ENCODE measurements at places on chromosomes 12 and 14.

DNA sequence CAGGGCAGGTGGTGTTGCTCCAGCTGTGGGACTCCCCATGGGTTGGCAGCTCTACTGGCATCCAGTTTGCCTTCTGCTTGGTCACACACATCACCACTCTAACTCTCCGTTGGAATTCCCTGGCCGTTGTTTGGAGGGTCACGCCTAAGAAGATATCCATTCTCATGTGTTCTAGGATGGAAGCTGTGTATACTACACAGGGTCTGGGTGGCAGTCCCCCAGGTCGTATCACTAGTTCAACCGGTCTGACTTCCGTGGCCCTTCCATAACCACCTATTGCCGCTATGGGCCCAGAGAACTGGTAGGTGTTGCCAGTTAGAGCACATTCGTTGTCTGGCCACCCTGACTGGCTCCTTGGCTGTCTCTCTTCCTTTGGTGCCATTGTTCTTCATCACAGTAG is 456.3 kb downstream of the TMEM121 start:
- no peak for DNase-seq

DNA sequence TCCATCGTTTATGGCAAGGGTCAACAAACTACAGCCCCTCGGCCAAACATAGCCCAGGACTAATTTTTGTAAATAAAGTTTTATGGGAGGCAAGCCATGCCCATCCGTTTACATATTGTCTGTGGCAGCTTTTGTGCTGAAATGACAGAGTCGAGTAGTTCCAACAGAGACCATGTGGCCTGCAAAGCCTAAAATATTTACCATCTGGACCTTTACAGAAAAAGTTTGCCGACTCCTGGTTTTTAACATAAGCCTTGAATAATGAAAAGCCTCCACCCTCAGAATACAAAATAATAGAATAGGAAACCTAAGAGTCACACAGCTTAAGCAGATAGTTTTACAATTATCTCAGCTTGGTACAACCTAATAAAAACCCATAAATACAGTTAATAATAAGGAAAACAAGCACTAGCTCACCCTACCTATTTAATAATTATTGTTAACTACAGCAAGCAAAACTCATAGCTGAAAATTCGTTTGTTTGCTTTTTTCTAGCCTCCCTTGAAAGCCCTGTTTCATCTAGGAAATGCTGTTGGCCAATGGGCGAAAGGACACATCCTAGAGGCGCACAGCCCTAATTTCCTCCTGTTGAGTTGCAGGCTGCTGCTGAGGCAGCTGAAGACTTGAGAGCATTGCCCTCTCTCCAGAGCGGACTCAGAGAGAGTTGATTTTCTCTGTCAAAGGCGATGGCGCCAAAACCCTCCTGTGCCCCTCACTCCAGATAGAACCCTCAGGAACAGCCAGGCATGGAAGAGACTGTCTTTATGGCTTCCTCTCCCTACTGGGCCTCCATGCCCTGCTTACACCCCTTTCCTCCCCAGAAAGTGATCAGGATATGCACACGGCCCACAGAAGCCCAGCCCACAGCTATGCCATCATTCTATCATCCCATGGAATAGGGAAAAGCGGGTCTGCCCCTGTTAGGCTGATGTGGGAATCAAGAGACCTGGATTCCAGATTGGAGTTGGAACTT is 107.2 kb downstream of the DPF3 start:
- no peak for DNase-seq

GRCh38 chr12:43812926-43813325 is 6.8 kb upstream of the TWF1 start:
- DNase-seq = no peak

DNA sequence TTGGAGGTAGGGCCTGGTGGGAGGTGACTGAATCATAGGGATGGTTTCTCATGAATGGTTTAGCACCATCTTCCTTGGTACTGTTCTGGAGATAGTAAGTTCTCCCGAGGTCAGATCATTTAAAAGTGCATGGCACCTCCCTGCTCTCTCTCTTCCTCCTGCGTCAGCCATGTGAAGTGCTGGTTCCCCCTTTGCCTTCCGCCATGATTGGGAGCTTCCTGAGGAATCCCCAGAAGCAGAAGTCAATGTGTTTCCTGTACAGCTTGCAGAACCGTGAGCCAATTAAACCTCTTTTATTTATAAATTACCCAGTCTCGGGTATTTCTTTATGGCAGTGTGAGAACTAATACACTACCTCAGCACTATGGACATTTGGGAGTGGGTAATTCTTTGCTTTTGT is 4.8 kb upstream of the LGMN start:
- peak; percentile 82 for DNase-seq

- no peak for DNase-seq
These were observed 26.7 kb upstream of the WSCD2 start for GRCh38 chr12:108102363-108102762.

DNA sequence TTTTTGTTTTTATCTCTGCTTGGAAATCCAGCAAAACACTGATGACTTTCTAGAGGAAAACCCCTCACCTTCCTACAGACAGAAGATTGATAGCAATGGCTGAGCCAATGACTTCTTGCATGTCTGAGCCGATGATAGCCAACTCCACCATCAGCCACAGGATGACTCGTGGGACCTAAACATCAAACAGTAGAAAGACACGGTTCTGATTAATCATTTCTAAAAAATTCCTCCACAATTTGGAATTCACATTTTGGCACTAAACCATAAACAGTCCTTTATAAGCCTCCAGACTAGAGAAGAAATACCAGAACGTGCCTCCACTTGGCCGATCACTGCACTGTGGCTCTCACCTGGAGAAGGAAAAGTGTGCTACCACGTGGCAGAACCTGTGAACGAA is 25.9 kb downstream of the SLC11A2 start:
- DNase-seq = no peak

- peak; percentile 54 for DNase-seq
These were observed 24.1 kb downstream of the KLRD1 start for GRCh38 chr12:10331642-10332239.

DNA sequence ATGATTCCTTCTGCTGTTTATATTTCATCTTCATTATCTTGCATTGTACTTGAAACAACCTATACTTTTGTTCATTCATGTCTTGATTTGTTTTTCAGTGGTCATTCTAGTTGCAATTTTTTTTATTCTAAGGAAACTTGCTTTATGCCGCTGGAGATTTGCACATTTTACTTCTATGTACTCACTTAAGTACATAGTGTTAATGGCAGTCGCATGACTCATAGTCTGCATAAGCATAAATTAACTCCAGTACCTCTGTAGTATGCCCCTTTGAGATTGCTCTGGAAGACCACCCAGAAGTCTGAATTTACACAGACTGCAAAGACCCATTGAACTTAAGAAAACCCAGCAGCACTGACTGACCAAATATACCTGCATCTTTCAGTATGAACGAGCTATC is 77.0 kb downstream of the MSRB3 start:
- no peak for DNase-seq

- DNase-seq = no peak
These were observed 8.3 kb downstream of the COL2A1 start for GRCh38 chr12:47995981-47996401.

- DNase-seq = no peak
These were observed 30.5 kb upstream of the CSRP2 start for GRCh38 chr12:76909290-76909689.

DNA sequence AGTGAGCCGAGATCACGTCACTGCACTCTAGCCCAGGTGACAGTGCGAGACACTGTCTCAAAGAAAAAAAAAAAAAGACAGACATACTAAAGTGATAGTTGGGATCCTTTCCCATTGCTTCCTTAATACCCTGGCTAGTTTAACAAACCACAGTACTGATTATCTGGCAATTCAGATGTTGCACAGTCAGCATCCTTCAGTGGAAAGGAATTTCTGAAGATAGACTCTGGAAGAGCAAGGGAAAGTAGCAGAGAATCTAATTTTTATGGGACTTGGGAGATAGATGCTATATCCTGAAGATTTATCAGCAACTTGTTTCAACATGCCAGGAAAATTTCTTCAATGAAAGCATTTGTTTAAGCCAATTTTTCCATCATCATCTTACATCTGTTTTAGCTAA is 6.5 kb upstream of the PPFIBP1 start:
- DNase-seq = no peak

- no peak for DNase-seq
These were observed 138.6 kb downstream of the SLC8A3 start for GRCh38 chr14:70050136-70050535.

- DNase-seq = no peak
These were observed 3.7 kb downstream of the FBRSL1 start for GRCh38 chr12:132493482-132494178.

GRCh38 chr14:50069325-50069724 is 47.0 kb downstream of the VCPKMT start:
- no peak for DNase-seq

DNA sequence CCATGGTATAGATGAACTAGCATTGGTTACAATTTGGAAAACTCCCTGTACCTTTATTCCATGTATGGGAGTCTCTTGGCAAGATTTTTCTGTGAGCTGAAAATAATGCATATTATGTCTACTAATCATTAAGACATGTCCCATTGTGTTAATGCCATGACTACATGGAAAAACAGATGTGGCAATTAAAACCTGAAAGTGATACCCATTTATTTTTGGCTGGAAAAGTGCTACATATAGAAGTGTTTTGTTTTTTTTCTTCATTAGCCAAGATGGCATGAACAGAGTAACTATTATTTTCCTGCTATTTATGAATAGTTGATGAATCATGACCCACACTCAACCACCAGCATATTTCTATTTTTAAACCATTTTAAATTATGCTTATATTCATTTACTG is 58.2 kb downstream of the ALG10B start:
- DNase-seq = no peak

GRCh38 chr12:117026343-117026742 is 72.9 kb downstream of the TESC start:
- DNase-seq = no peak

DNA sequence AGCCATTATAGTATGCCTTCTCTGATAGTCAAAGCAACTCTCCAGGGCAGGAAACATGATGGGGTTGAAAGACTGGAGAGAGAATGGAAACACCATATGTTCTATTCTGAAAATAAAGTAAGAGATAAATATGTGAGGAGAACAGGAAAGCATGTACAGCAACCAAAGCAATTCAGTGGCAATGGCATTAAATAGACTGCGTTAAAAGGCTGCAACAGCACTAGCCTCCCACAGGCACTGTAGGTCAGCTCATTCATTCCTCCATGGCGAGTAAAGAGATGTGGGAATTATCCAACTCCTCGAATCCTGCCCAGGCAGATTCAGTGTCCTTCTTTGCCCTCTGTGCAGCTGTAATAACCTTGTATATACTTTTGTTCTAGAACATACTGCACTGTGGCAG is 43.8 kb downstream of the ANO6 start:
- no peak for DNase-seq

DNA sequence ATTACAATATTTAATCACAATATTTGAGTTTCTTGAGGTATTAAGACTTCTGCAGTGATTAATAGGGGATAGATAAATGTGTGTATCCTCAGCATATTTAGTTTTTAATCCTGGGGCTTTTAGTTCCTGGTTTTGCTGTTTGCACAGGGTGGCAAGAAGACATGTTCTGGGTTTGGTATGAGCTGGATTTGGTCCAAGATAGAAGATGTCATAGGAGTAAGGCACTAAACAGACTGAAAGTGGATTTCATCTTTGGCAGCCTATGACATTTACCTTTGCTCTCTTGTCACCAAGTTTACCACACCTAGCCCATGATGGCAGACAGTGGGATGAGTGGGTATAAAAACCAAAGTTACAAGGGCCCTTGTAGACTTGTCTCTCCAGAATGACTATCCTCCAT is 168.2 kb downstream of the LRRK2 start:
- no peak for DNase-seq

- peak; percentile 43 for DNase-seq
These were observed 95.2 kb upstream of the PCED1B start for GRCh38 chr12:46983959-46984841.

DNA sequence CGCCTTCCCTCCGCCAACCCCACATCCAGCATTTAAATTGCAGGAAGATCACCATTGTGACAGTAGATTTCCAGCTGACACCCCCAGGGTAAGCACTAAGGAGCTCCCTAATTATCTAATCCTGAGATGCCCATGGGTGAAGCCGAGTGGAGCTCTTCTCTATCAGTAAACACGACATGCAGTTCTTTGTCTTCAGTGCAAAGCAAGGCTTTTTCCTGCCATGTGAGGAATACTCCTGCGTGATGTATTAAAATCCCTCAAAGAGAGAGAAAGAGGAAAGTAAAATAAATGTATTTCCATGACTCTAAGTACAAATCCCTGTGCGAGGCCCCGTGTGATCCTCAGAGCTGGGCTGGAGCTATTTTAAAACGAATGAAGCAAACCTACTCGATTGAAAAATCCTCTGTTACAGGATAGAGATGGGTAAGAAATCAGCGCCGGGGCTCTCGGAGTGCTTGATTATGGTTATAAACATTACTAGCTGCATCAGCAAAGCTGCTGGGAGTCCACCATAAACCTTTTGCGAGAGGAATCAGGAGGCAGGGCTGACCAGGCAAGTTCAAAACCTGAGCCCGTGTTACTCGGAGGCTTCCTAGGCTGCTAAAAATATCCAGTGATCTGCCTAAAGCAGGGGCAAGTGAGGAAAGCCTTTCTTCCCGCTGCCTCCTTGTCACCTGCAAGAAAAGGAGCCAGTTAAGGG is 61.5 kb downstream of the MAP1LC3B2 start:
- DNase-seq = no peak

- peak; percentile 73 for DNase-seq
These were observed 119.4 kb downstream of the SRGAP1 start for GRCh38 chr12:63963868-63964267.

- peak; percentile 49 for DNase-seq
These were observed 16.0 kb downstream of the FIGNL2 start for GRCh38 chr12:51832354-51833107.

- DNase-seq = no peak
These were observed 1140.6 kb downstream of the BCL11B start for GRCh38 chr14:98131406-98131805.

GRCh38 chr12:69951108-69951507 is 126.1 kb downstream of the MYRFL start:
- DNase-seq = no peak

- DNase-seq = peak; percentile 22
These were observed 31.3 kb upstream of the VSX2 start for GRCh38 chr14:74207943-74208342.
